ENCODE measurements at places on chromosomes 3 and 15. TPM values are rescaled to one million over a fixed set of nuclear protein-coding genes. Genes with fewer than 3 reads are reported as not detected.

DNA sequence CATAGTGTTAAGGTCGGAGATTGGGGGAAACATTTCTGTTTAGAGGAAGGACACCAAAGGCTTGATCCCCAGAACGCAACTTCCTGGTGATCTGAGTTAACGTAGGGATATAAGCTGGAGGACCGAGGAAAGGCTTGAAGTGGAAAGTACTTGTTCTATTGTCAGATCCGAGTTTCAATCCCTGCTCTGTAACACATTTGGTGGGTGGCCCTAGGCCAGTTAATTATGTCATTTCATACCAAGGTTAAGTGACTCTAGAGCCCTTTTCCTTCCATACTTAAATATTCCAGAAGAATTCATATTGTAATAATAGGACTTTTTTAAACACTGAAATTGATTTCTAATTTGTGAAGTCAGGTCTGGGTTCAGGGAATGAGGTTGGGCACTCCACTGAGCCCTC is 80.9 kb downstream of the RPLP1 start:
- no peaks in the 10 kb centered on the region for H3K36me3 ChIP-seq
- H3K4me1 ChIP-seq, result peaks cover 19% of the 10 kb centered on the region
- H3K27me3 ChIP-seq, result peaks cover 8% of the 10 kb centered on the region
- no peak for DNase-seq
- no peak overlapping the region for H3K27ac ChIP-seq

DNA sequence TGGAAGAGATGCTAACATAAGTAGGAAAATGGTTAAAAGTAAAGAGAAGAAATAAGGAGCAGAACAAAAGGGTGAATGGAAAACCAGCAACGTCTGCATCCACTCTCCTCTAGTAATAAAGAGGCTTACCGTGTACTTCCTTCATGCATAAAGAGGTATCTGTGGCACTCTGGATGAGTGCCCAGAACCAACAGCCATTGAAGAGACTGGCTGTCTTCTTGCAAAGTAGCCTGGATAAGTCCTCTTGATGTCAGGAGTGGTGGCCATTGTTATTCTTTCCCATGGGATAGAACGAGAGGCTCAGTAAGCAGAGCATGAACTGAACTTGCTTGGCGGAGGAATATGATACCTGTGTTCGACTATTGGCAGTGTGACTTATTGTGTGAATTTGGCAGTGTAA is 186.2 kb upstream of the RASGRP1 start:
- H3K4me1 ChIP-seq, result no peaks in the 10 kb centered on the region
- no peak overlapping the region for H3K27ac ChIP-seq
- H3K36me3 ChIP-seq, result no peaks in the 10 kb centered on the region
- no peak overlapping the region for H3K4me3 ChIP-seq
- peaks cover 5% of the 10 kb centered on the region for H3K27me3 ChIP-seq

DNA sequence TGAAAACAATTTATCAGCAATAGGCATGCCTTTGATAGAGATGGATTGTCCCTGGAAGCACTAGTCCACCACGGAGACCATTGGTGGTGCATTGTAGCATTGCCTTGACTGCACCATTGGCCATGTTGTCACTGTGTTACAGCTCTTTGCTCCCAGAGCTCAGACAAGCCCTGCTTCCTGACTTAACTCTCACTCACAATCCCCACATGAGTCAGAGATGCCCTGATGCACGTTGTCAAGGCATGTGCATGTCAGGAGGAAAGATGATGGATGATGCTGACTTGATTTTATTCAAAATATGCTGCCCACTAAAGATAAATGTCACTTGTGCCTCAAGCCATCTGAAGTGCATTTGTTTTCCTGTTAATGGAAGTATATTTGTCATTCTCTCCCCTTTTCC is 266.1 kb downstream of the ARRDC4 start:
- H3K27me3 ChIP-seq, result no peaks in the 10 kb centered on the region
- no peaks in the 10 kb centered on the region for H3K4me1 ChIP-seq
- no peaks in the 10 kb centered on the region for H3K36me3 ChIP-seq
- H3K4me3 ChIP-seq, result no peak overlapping the region

DNA sequence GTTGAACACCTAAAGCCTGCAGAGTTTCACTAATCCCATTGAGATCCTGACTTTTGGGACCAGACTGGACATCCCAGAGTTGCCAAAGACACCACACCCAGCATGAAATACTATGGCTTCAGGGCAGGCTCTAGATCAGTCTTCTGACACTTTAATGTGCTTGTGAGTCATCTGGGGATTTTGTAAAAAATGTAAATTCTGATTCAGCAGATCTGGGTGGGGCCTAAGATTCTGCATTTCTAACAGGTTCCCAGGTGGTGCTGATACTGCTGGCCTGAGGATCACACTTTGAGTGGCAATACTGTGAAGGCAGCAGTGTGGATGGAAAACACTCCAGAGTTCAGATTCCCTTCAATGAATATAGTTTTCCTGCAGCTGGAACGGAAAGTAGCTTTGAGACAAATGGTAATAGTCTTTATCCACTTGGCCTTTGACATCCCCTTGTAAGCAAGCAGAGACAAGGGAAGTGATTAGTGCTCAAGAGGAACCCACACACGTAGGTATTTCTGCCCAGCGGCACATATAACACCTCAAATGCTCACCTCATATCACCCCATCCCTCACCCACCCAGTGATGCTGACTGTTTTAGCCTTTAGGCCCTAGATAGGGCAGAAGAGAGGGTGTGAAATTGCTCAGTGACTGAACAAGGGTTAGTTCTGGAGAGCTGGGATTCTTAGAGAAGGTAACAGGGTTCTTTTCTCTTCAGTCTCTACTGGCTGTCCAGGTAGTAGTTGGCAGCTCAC is 51.5 kb upstream of the GSK3B start:
- H3K27me3 ChIP-seq, result no peaks in the 10 kb centered on the region
- DNase-seq, result peak; percentile 26
- H3K4me3 ChIP-seq, result no peak overlapping the region
- no peaks in the 10 kb centered on the region for H3K36me3 ChIP-seq
- H3K4me1 ChIP-seq, result peaks cover 8% of the 10 kb centered on the region
- no peak overlapping the region for H3K27ac ChIP-seq

- H3K4me1 ChIP-seq, result peaks cover 25% of the 10 kb centered on the region
- peak; percentile 91 for DNase-seq
- no peaks in the 10 kb centered on the region for H3K27me3 ChIP-seq
- no peaks in the 10 kb centered on the region for H3K36me3 ChIP-seq
- peak overlapping the region; percentile 47 for H3K27ac ChIP-seq
Measured at GRCh38 chr3:177934001-177934891, 602.0 kb upstream of the KCNMB2 start.

- no peaks in the 10 kb centered on the region for H3K27me3 ChIP-seq
- H3K4me1 ChIP-seq, result peaks cover 8% of the 10 kb centered on the region
- no peak overlapping the region for H3K27ac ChIP-seq
- peak; percentile 37 for DNase-seq
- H3K36me3 ChIP-seq, result no peaks in the 10 kb centered on the region
Measured at GRCh38 chr3:151146071-151146730, 56.8 kb downstream of the GPR171 start.

- H3K27ac ChIP-seq, result no peak overlapping the region
- no peaks in the 10 kb centered on the region for H3K36me3 ChIP-seq
- no peaks in the 10 kb centered on the region for H3K4me1 ChIP-seq
- no peaks in the 10 kb centered on the region for H3K27me3 ChIP-seq
- H3K4me3 ChIP-seq, result no peak overlapping the region
- no peak for DNase-seq
Measured at GRCh38 chr3:152611905-152612304, 223.0 kb upstream of the P2RY1 start.

DNA sequence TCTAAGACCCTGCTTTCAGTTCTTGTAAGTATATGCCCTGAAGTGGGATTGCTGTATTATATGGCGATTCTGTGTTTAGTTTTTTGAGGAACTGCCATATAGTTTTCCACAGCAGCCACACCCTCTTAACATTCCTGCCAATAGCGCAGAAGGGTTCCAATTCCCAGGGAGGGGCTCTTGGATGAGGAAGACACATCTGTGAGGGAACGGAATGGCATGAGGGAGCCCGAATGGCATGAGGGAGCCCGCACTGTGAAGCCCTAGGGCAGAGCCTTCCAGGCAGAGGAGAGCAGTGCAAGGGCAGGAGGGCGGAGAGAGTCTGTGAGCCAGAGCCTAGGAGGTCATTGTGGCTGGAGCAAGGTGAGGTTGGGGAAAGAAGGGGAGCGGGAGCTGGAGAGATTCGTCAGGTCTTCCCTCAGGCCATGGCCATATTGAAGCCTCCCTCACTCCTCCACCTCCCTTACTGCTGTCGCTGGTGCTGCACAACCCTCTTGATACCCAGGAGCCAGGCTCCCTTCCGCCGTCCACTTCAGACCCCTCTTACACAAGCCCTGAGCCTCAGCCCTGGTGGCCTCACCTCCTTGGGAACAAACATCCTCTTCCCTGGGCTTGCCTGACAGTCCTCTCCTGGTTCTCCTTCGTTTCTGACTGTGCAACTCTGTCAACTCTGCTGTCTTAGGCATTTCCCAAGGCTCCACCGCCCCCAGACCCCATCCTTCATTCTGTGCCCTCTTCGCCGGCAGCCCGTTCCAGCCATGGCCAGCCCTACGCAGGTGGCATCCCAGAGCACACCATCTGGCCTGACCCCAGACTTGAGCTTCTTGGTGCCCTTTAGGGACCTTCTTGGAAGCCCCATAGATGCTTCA is 51.4 kb downstream of the FGD5 start:
- H3K27me3 ChIP-seq, result no peaks in the 10 kb centered on the region
- H3K4me1 ChIP-seq, result no peaks in the 10 kb centered on the region
- no peak for DNase-seq
- no peaks in the 10 kb centered on the region for H3K36me3 ChIP-seq

DNA sequence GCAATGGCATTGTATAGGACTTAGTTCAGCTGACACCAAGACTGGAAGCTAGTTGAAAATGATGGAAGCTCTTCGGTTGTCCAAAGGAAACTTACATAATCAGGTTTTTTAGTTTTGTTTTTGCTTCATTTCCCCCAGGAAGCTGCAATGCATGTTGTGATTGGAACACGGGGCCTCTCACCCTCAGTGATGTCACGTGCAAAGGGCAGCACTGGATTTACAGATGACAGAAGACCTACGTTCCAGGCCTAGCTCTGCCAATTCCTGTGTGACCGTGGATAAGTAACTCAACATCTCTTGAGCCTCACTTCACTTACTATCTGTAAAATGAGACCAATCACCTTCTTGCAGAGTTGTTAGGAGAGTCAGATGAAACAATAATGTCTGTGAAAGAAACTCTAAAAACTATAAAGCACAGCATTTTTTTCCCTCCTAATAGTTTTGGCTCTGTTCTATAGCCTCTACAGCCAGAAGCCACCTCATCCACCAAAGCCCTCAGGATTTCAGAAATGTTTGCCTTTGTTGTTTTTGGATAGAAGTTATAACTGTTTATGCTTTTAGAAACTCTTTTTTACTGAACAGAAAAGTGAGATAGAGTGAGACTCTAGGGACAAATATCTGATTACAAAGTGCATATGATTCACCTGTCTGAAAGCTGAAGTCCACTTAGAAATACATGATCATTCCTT is 4.6 kb downstream of the RBSN start:
- no peaks in the 10 kb centered on the region for H3K27me3 ChIP-seq
- peaks cover 26% of the 10 kb centered on the region for H3K36me3 ChIP-seq
- H3K4me1 ChIP-seq, result peaks cover 9% of the 10 kb centered on the region
- no peak overlapping the region for H3K27ac ChIP-seq
- H3K4me3 ChIP-seq, result no peak overlapping the region
- DNase-seq, result no peak

GRCh38 chr15:78732634-78733033 is 78.6 kb downstream of the ADAMTS7 start:
- H3K27ac ChIP-seq, result no peak overlapping the region
- H3K4me1 ChIP-seq, result peaks cover 6% of the 10 kb centered on the region
- DNase-seq, result no peak
- no peak overlapping the region for H3K4me3 ChIP-seq

DNA sequence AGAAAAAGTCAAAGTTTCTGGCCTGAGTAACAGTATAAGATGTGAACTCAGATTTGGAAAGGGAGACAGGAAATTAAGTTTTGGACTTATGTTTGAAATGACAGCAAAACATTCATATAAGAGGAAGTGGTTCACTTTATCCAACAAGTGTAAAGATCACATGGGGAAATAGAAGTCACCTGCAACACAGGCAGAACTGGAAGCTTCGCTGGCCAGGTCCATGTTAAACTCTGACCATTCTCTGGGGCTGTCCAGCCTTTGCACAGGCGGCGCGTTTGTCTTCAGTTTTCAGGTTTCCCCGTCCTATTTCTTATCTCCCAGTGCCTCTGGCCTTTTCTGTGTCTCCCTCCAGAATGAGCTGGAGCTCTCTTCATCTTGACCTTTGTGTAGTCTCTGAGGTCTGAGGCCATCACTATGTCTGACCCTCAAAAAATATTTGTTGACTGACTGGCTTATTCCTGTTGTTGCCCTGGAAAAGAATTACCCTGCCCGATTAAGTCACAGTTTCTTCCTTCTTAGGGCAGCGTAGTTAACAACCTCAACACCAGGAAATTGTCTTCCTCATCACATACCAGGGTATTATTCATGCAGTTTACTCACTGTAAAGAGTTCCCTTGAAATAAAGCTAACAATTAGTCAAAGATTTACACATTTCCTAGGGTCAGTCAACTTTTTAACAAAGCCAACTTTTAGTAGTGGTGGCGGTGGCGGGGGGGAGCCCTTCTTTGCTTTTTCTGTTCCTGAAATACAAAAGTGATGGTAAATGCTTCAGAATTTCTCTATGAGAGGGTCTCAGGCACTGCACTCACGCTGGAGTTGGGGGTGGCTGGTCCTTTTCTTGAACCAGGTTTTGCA is 959 bp upstream of the RASA2 start:
- H3K27ac ChIP-seq, result peak overlapping the region; percentile 73
- H3K4me1 ChIP-seq, result peaks cover 14% of the 10 kb centered on the region
- H3K4me3 ChIP-seq, result peak overlapping the region; percentile 48
- peak; percentile 83 for DNase-seq
- no peaks in the 10 kb centered on the region for H3K36me3 ChIP-seq
- no peaks in the 10 kb centered on the region for H3K27me3 ChIP-seq

DNA sequence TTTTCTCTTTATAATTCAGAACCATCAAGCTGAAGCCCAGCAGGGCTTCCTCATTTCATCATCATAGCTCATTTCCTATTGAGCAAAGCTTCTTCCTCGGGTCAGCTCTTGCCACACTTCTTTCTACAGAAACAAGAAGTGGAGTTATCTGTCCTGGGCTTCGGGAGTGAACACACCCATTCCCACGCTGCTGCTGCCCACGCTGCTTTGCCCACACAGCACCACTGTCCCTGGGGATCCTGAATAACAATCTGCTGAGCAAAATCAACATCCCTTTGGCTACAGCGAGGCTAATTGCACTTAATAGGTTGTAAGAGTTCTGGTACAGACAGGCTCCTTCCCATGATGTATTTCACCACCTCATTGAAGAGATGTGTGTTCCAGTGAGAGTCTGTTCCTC is 23.7 kb downstream of the CEP19 start:
- peak overlapping the region; percentile 5 for H3K27ac ChIP-seq
- no peaks in the 10 kb centered on the region for H3K27me3 ChIP-seq
- H3K4me3 ChIP-seq, result no peak overlapping the region
- no peaks in the 10 kb centered on the region for H3K4me1 ChIP-seq

DNA sequence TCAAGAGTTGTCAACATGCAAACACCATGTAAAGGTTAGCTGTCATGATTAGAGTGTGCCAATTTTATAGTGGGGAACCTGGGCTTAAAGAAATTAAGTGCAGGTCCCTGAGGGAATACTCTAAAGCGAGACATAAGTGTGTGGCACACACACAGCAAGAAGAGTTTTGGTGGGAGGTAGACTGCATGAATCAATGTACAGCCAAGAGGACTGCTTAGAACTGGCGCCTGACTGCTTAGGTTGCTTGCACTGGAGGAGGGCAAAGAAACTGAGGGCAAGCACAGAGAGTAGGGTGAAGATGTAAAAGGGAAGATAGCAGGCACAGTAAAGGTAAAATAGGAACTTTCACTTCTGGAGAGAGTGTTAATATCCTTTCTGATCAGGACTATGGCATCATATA is 184.9 kb downstream of the SOX2 start:
- peaks cover 3% of the 10 kb centered on the region for H3K27me3 ChIP-seq
- H3K4me3 ChIP-seq, result no peak overlapping the region
- H3K4me1 ChIP-seq, result no peaks in the 10 kb centered on the region
- DNase-seq, result no peak

The TADA3 gene
- total RNA-seq, result 58.7 TPM

The CATSPER2 gene
- 3.3 TPM for total RNA-seq

The EFHB gene
- total RNA-seq, result 0.94 TPM

Data from astrocyte (in vitro differentiated cells and primary cell).